ENCODE measurements at places on chromosomes 13 and 19.

DNA sequence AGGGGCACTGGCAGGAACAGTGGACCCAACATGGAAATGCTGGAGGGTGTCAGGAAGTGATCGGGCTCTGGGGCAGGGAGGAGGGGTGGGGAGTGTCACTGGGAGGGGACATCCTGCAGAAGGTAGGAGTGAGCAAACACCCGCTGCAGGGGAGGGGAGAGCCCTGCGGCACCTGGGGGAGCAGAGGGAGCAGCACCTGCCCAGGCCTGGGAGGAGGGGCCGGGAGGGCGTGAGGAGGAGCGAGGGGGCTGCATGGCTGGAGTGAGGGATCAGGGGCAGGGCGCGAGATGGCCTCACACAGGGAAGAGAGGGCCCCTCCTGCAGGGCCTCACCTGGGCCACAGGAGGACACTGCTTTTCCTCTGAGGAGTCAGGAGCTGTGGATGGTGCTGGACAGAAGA, 4.1 kb downstream of the KLK2 start:
- DNase-seq, result no peak

GRCh38 chr13:32840989-32841713, 175.1 kb upstream of the KL start:
- peak; percentile 79 for DNase-seq

- no peak for DNase-seq
Observed at GRCh38 chr13:111252446-111253364, 67.7 kb upstream of the TEX29 start.

- DNase-seq, result no peak
Observed at GRCh38 chr19:19659646-19660245, 3.7 kb downstream of the ATP13A1 start.

DNA sequence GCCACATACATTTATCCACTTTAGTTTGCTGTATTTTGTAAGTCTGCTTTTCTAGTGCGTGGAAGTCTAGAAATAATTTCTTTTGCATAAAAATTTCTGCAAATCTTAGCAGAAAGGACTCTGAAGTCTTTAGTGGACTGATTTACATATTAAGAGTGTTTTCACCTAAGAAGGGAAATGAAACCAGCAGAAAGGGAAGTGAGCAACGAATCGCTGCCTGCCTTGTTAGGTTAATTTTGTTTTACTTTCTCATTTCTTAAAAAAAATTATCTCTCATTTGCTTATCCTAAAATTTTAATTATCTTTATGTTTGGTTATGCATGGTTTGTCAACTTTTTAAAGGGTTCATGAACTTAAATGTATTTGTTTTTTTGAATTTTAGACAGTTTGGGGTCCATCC, 767 bp upstream of the GPR18 start:
- no peak for DNase-seq

- DNase-seq, result no peak
Observed at GRCh38 chr19:19459073-19459472, 53.6 kb downstream of the GATAD2A start.

DNA sequence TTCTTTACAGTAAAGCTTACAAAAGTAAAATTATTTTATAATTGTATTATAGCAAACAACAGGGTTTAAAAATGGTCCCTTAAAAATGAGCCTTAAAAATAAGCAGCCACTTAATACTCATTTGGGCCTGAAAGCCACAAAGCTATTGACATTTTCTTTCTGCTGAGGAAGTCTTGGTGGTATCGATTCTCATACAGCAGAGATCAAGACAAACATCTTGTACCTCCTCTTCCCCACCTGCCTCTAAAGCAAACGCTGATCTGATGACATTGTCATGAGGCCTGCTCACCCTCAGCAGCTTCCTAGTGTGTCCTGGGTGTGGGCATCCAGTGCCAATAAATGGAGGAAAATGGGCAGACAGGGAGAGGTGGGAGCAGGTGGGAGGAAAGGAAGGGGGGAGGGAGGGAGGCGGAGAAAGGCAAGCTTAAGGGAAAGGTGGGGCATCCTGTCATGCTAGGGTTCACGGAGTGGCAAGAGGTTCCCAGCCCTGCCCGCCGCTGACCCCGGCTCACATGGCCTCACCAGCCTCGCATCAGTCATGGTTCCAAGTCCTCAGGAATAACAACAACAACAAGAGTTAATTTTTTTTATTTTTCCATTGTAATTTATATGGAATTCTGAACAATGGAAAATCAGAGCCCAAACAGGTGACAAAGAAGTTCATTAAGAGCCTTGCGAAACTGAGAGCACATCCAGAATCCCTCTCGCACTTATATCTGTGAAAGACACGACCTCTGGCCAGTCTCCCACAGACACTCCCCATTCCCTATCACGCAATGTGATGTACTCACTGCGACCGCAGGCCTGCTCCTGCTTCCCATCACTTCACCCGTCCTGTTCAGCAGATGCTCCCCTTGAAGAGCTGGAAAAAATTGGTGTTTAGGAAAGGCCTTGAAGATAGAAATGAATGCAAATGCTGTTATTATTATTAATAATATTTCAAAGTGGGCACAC, 15.1 kb upstream of the ATP11A start:
- no peak for DNase-seq

DNA sequence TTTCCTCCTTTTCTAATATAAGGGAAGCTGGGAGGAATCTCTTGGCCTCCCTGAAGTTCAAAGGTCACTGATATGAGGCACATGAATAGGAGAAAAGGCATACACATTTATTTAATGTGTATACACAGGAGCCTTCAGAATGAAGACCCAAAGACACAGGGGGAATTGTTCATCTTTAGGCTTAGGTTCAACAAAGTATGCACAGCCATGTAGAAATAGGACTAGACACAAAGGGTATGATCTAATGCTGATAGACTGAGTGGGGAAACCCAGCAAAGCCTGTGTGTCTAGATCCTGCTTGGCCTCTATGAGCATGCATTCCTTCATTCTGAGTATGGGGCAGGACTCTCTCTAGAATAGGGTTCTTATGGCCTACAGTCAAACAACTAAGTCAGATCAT, 177.1 kb upstream of the RFC3 start:
- DNase-seq, result no peak

GRCh38 chr19:41705393-41706174, 2.8 kb upstream of the CEACAM5 start:
- no peak for DNase-seq

All from NCI-H1092 treated with DMSO at 0.1 percent for 48 hours (cell line).